ENCODE measurements at places on chromosomes 2 and 18.

DNA sequence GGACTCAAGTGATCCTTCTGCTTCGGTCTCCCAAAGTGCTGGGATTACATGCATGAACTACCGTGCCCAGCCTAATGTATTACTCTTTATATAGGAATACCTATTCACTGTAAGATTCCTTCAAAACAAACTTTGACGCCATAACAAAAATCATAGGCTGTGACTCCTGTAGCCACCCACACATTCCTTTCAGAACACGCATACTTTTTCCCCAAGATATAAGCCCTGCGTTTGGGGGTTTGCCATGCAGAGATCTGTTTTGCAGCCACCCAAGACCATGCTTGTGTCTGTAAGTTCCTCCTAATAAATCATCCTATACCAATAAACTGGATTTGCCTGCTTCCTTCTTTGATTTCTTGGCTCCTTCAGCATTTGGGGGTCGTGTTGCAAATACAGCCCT, 46.0 kb upstream of the STON1 start:
- DNase-seq, result no peak

GRCh38 chr2:226185616-226186211, 613.9 kb downstream of the IRS1 start:
- DNase-seq, result no peak

DNA sequence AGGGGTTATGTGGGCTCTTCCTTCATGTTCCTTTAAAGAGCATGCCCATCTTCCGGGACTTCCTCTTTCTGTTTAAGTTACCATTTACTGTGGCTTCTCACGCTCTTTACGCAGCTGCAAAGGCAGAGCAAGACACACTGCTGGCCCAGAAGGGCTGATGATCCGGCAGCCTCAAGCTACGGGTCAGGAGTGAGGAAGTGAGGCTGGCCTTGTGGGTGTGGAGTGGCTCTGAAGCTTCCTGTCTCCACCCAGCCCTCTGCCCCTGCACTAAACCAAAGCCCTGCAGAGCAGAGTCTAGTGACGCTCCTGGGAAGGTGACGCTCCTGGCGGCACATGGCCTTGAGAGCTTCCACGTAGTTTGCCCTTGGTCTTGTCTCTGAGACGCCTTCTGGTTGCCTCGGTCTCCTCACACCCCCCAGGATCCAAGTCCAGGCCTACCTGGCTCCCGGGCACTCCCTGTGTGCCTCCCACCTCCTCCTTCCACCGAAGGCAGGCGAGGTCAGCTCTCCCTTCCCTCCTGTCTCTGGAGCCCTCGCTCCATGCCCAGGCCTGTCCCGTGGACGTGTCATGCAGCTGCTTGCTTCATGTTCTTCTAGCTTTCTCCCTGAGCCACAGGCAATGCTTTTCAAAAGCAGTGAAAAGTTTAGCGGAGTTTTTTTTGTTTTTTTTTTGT, 50.3 kb downstream of the ARL4C start:
- DNase-seq, result peak; percentile 33

GRCh38 chr18:47254341-47254939, 3.0 kb upstream of the SKOR2 start:
- DNase-seq, result no peak

GRCh38 chr2:238911376-238912227, 63.7 kb downstream of the TWIST2 start:
- DNase-seq, result no peak

GRCh38 chr2:12641441-12641840, 75.3 kb upstream of the TRIB2 start:
- DNase-seq, result no peak

DNA sequence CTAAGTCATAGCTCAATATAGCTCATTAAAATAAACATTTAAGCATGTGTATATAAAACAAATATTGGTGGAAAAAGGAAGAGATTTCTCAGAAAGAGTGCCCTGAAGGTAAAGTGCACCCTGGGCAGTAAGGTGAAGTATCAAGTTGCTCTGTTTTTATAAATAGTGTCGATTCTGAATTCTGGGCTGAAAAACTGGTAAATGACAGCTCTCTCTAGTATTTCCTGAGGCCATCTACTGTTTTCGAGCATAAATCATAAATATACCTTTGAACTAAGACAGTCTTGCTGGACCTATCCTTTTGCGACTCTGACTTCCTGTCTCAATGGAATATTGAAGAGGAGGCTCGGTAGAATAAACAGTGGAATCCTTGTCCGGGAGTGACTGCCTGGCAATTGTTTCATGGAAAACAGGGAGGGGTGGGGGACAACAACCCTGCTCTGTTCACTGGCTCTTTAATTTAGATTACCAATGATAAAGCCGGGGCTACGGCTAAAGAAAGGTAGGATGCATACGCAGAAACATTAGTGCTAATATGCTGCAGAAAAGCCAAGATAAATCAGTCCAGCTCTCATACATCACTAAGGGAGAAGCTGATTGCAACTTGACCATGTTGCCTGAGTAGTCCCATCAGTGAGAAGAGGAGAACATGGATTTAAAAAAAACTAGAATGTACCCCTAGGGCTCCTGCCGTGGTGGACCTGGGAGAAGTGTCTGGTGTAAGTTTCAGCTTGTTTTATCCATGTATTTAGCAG, 124.1 kb downstream of the RAPGEF4 start:
- no peak for DNase-seq

GRCh38 chr18:31533236-31533635, 35.3 kb downstream of the DSG2 start:
- no peak for DNase-seq

DNA sequence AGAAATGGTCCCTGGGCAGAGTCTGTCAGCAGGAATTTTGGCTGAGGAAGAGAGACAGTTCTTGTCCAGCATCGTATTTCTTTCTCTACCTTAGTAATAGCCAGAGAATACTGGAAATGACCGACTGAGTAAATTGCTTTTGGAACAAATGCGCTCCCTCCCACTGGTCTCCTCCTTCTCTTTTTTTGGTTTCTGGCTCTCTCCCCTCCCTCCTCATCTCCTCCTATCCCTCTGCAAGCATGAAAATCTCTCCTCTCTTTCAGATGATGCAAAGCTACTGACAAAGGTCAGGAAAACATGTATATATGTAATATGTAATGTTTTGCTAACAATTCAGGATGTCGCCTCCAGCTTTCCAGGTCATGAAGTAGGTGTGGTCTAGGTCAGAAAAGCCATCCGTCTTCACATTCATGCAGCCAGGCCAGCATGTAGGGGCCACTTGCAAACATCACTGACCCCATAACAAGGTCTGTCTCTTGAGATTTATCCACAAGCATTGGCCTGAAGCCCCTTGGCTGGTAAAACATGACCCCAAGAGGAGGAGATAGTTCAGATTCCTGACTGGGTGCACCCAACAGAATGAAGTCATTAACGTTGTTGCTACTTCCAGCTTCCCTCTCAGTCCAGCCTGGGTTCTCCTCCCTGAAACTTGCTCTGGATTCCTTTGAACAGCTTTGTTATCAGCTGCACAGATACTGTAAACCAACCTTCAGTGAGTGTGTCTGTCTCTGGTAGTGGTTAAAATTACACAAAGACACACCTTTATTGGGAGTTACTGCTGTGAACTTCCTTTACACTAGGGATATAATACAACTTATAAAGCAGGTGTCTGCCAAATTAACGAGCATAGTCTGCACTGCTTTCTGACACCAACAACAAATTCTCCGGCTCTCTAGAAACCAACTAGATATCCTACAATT, 864.4 kb upstream of the KLHL29 start:
- no peak for DNase-seq

DNA sequence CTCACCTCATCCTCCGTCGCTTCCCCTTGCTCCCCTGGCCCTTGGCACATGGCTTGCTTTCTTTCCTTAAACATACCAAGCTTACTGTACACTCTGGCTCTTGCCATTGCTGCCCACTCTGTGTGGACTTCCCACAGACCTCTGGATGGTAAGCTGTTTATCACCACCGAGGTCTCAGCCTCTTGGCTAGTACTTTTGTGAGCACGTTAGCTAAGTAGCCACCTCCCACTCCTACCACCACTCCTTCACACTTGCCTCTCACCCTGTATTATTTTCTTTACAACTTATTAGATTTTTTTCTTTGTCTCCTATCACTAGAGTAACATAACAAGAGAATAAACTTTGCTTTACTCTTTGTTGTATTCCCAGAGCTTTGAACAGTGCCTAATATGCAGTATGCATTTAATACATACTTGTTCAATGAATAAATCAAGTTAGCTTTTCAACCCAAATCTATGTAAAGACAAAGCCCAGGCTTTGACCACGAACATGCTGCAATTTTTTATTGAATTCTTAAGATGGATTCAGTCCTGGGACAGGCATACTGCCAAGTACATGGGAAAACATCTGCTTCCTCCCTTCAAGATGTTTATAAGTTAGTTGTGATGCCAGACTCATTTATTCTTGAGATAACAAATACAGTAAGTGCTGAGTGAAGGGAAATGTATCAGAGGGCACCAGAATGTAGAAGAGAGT, 25.0 kb upstream of the MSGN1 start:
- DNase-seq, result no peak

DNA sequence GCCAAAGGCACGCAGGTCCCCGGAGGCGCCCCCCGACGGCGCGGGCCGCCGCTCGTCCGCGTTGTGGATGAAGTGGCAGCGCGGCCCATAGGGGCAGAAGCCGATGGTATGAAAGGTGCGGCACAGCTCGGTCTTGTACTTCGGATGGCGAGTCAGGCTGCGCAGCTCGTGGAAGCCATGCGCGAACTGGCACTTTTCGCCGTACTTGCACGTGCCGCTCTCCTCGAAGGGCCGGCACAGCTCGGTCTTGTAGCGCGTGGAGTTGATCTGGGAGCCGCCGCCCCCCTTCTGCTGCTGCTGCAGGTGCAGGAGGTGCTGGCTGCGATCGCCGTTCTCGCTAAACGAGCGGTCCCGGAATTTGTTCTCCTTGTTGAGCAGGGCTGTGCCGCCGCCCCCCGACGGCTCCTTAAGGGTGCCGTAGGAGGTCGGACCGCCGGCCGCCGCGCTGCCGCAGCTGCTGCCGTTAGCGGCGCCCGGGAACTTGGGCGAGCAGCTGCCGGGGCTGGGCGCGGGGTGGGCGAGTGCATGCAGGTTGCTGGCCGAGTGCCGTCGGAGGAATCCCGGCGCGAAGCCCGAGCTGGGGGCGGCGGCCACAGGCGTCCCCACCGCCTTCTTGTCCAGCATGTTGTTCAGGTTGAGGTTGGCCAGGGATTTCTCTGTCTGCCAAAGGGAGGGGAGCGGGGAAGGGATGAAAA, 1.2 kb downstream of the ZFP36L2 start:
- DNase-seq, result peak; percentile 25

- no peak for DNase-seq
These were observed 188.8 kb downstream of the PTPRM start for GRCh38 chr18:7755753-7756475.

- no peak for DNase-seq
These were observed 639 bp downstream of the EPB41L3 start for GRCh38 chr18:5543036-5543680.

DNA sequence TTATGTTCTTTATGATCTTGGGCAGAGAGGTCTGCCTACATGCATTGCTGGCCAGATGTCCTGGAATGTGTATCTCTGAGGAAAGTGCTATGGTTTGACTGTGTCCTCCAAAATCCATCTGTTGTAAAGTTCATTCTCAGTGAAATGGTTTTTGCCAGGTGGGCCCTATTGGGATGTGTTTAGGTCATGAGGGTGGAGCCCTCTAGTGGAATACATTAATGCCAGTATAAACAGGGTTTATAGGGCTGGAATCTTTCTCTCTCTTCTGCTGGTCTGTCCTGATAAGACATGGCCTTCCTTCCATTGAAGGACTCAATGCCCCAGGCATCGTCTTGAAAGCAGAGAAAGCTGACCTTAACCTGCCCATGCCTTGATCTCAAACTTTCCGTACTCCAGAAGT, 258.5 kb downstream of the RPIA start:
- no peak for DNase-seq

GRCh38 chr18:446941-447560, 53.5 kb downstream of the COLEC12 start:
- no peak for DNase-seq

- DNase-seq, result no peak
These were observed 689 bp downstream of the RPRD1A start for GRCh38 chr18:36066686-36067054.

DNA sequence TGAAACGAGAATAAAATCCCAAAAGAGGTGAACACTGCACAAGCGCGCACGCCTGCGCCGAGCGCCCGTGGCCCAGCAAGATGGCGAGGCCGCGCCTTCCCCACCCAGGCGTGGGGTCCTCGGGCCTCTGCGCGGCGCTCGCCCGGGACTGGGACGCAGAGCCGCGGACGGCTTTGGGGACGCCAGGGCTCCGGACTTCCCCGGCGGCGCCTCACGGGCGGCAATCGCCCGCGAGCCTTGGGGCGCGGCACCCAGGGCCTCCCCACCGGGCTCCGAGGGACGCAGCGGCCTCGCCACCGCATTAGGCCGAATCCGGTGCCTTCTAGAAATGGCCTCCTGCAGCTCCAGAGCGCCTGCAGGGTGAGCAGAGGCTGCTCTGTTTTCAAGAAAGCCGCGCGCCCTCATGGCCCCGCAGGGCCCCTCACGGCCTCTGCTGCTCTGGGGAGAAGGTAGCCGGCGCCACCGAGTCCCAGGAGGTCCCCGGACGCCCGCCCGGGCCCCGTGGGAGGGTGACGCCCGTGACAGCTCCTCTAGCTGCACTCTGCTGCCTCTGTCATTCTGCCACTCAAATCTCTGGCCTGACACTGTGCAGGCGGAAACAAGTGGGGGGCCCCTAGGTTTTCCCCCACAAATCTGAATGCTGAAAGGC, 35.9 kb upstream of the POMC start:
- DNase-seq, result no peak

DNA sequence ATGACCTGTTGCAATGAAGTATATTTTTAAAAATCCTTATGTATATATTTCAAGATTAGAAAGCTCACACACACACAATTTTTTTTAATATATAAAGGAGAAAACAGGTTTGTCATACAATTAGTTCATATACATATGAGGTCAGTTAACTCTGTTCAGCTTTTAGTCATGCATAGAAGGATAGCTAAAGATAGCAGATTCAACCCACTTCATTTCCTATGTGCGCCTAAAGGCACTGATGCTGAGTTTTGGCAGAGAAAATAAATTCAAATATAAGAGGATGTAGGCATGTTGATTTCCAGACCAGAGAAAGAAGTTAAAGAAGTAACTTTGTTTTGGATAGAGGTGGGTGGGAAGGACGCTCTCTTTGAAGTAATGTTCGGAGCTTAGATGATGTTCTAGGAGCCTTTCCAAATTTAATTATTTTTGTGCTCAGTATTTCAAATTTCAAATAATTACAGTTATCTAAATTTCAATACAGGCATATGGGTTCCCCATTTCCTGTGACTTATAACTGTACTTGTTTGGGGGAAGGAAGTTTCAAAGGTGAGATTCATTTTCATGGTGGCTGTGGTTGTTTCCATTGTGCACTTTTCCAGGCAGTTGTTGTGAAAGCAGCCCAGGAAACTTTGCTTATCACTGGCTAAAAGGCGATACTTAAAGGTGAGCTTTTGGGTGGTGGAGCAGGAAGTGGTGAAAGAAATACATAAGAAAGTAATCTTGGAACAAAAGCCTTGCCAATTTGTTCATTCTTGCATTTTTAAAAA, 523.4 kb upstream of the FANCL start:
- no peak for DNase-seq

All from stimulated activated CD8-positive, alpha-beta memory T cell treated with anti-CD3 and anti-CD28 coated beads, Interleukin-15, amount 100 ng/mL, for 24 hours (primary cell).